ENCODE measurements at places on chromosomes 13 and 19.

DNA sequence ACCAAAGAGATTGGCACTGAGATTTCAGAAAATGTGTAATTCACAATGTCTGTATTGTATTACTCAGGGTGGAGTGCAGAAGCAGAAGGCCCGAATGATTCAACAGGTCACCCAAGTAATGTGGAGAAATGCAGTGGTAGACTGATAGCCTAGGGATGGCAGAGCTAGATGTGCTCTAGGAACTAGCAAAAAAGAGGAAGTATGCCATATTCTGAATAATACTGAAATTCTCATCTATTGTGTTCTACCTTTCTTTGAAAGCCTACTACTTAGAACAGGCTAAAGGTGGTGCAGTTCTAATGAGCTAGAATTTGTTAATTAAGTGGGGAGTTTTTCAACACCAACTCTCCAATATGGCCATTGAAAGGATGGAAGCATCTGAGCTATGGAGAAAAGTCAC, 1449.8 kb upstream of the MIR17HG start:
- no peak for DNase-seq

DNA sequence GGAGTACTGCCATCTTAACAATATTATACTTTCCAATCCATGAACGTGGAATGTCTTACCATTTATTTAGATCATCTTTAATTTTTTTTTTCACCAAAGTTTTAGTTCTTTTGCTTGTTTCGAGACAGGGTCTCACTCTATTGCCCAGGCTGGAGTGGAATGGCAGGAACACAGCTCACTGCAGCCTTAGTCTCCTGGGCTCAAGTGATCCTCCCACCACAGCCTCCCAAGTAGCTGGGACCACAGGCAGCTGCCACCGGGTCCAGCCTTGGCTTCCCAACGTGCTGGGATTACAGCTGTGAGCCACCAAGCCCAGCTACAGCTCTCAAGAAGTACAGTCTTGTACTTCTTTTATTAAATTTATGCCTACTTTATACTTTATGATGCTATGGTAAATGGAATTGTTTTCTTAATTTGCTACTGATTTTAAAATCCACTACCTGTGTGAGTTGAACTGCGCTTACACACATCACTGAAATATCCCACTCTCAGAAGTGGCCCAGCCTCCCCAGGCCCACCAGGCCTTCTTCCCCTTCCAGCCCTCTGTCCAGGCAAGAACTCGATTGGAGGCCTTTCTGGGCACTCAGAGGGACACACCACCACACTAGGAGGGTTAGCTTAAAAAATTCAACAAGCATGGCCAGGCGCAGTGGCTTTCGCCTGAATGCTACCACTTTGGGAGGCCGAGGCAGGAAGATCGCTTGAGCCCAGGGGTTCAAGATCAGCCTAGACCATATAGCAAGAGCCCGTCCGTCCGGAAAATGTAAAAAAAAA, 1.0 kb upstream of the PGLS start:
- no peak for DNase-seq

DNA sequence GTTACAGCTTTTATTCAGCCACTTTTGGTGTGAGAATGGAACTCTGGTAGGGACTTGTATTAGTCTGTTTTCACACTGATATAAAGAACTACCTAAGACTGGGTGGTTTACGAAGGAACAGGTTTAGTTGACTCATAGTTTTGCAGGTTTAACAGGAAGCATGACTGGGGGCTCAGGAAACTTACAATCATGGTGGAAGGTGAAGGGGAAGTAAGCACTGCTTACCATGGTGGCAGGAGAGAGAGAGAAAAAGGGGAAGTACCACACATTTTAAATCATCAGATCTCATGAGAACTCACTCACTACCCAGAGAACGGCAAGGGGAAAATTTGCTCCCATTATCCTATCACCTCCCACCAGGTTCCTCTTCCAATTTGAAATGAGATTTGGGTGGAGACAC, 942.2 kb downstream of the PCDH17 start:
- DNase-seq, result no peak

GRCh38 chr13:25171170-25171516, 945 bp downstream of the AMER2 start:
- no peak for DNase-seq

GRCh38 chr19:49224879-49225278, 67.3 kb downstream of the TRPM4 start:
- DNase-seq, result peak; percentile 75

DNA sequence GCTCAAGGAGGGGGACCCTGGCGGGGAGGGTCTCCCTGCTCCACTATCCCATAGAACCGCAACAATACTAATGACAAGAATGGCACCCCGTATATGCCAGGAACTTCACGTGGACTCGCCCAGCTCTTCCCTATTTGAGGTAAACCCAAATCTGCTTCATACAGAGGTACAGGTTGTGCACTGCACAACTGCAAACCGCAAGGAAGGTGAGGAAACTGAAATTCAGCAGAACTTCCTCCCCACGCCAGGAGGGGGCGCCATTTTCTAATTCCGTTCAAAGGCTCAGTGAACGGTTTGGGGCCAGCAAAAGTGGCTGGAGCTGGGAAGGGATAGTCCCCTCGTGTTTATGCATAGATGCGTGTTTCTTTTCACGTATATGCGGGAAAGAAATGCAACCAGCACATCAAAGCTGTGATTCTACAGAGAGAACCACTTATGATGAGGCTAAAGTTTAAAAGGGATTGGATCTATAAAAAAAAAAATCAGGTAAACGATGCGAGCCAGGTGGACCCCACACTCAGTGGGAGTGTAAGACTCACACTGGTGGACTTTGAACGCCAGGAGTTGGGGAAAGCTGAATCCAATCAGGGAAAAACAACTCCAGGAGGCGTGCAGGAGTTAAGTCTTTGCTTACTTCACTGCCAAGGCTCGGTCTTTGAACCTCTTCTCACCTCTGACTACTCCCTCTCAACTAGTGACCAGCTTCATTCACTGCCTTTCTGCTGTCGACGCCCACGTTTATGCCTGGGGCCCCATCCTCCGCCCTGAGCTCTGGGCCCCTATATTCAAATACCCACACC, 20.3 kb downstream of the C19orf81 start:
- DNase-seq, result peak; percentile 10

DNA sequence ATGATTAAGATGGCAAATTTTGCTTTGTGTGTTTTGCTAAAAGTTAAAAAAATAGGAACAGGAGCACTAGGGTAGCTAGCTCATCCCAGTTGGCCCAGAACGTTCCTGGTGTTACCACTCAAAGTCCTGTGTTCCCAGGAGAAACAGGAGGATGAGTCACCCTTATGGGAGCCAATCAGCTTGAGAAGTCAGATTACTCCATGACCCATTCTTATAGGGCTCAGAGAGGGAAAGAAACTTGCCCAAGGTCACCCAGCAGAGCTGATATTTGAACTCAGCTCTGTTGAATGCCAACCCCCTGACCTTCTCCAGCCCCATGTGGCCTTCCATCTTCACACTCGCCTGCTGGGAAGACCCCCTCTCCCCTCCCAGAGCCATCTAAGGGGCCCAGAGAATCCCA, 13.0 kb downstream of the NMRK2 start:
- peak; percentile 45 for DNase-seq

DNA sequence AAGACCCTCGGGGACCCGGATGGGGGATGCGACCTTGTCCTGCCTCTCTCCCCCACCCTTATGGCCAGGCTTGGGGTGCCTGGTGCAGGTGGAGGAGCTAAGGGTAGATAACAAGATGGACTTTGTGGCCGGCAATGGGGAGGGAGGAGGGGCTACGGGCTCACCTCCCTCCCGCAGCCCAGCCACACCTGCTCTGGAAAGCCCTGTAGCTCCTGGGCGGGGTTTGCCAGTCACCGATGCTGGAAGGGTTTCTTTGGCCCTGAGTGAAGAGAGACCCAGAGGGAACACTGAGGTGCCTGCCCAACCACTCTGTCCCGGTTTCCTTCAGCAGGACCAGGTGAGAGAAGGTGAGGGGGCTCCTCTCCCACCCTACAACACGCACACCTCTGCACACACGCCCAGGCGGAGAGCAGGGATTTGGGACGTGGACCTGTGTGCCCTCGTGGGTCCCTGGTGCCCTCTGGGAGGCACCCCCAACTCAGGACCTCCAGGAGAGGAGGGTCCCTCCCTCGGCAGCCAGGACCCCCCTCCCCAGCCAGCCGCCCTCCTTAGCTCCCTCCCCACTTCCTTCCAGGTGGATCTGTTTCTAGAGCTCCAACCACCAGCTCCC, at the start of gene FUT2:
FUT2 (plus strand) TSS at position 229 of the 610 bp plus-strand sequence. CDS start 6,986 bp downstream, outside the sequence.
- DNase-seq, result no peak

DNA sequence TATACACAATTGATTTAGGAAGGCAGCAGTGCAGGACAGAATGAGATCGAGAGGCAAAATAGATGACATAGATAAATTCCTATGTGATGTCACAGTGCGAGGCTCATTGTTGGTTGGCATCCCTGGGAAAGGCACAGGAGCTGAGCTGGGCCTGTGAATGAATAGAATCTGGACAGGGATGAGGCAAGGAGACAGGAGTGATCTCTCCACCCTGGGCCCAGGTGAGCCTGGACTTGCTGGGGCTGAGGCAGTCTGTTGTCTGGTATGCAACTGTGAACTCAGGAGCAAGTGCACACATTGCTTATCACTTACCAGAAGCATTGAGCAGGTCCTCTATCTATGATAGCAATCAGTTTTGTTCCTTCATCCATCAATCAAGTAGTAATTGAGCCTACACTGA, 48.2 kb upstream of the ESD start:
- no peak for DNase-seq

GRCh38 chr13:79457948-79458347, 23.0 kb upstream of the NDFIP2 start:
- peak; percentile 46 for DNase-seq

- DNase-seq, result no peak
Measured at GRCh38 chr13:29160862-29161261, 340.7 kb downstream of the MTUS2 start.

Data from fibroblast of skin of back (primary cell).